D341Med (cell line): ENCODE measurements at places on chromosomes 11 and 22.
A peak's percentile ranks its signal among the peaks of the same experiment; 100 is the strongest.

GRCh38 chr11:132650969-132651720 is 881.2 kb downstream of the OPCML start:
- DNase-seq, result no peak

- DNase-seq, result no peak
Measured at GRCh38 chr22:49006207-49007012, 821.3 kb downstream of the BRD1 start.

DNA sequence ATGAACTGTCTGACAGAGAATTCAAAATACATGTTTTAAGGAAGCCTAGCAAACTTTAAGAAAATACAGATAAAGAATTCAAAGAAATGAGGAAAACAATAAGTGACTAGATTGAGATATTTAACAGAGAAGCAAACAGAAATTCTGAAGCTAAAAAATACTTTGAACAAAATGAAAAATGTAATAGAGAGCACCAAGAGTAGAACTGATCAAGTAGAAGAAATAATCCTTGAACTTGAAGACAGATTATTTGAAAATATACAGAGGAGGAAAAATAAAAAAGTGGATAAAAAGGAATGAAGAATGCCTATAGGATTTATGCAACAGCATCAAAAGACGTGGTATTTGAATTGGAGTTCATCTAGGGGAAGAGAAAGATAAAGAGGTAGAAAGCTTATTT is 101.9 kb upstream of the OR4B1 start:
- no peak for DNase-seq

GRCh38 chr11:110207123-110207522 is 89.3 kb downstream of the RDX start:
- no peak for DNase-seq

DNA sequence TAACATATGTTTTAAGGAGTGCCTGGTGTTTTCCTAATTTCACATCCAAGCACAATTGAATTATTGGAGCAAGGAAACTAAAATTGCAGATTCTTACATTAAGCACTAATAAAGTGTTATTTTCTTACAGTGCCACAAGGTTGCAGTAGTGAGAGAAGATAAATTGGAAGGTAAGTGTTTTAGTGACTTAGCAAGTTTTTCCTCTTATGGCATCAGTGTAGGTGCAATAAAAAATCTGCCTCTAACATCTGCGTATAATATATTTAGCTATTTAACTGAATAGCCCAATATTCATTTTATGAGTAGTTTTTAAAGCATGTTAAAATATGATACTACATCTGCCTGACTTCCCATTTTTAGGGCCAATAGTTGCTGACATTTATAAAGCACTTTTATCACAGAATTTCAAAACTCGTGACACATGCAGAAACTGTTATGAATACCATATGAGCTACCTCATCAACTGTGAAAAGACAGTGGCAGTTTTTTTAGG is 19.0 kb downstream of the POLD3 start:
- DNase-seq, result no peak

GRCh38 chr22:36469094-36469710 is 12.2 kb downstream of the TXN2 start:
- no peak for DNase-seq

DNA sequence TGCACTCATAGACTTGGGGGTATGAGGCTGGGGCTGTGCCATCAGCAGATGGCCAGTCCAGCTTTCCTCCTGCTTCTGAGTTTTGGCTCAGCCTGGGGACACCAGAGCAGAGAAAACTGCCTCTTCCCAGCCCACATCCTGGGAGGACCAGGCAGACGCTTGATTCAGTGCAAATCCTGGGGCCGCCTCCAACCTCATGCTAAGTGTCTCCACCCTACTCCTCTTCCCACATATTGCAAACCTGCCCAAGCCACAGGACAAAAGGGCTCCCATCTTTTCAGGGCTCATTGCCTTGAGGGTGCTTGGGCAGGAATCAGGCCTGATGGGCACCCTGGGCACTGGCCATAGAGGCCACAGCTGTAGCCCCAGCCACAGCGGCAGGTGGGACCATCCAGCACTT is 79.7 kb upstream of the SHANK2 start:
- DNase-seq, result no peak

DNA sequence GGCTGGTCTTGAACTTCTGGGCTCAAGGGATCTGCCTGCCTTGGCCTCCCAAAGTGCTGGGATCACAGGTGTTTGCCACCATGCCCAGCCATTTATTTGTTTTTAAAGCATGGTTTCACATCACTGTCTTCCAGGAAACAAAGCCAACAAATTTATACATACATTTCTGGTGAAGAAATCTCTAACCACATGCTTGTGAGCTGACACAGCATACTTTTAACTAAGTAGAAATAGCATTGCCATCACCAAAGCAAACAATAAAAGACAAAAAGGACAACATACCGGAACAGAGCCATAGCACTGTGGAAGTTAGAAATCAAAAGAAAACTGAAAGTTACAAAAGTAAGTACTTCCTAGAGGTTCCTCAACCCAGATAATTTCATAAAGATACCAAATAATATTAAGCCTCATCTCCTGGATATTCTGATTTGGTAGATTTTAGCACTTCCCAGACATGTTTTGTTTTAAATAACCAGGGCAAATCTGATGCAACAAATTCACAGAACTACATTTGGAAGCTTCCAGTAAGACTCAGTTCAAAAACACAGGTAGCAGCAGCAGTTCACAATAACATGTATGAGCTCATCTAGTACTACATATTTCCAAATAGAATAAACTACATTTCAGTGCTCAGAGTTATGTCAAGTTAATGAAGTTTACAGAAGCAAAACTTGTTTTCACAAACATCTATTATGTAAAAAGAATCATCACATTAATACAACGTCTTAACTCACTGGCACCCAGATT is 70.6 kb downstream of the RRAS2 start:
- no peak for DNase-seq

DNA sequence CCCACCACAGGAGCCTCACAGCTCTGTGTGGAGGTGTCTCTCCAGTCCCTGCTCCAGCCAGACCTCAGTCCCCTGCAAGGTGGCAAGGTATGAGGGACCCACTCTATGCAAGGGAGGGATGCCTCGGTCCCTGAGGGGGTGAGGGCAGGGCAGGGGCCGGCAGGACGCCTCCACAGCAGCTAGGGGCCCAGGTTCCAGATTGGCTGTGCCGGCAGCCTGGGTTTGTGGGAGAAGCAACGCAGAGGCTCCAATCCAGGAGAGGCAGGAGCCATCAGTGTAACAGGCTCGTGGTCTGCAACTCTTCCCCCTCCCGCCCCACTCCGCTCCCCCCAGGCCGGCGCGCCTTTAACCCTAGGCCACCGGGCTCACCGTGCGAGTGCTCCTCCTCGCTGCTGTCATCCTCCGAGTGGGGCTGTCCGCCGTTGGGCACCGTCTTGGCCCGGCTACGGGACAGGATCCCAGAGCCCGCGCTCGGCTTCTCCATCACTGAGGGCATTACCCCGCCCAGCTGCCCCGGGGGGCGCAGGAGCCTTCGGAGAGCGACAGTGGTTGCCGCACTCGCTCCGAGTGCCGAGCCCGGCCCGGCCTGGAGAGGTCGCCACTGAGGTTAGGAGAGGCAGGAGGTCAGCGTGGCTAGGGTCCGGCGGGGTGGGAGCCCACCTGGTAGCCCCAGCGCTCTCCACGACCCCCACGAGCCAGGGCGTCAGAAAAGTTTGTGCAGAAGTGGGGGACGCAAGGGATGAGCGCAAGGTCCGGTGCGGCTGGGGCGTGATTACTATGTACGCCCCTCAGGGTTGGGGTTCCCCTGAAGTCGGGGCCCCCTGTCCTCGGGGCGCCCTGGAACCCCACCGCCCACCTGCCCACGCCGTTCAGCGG is 765 bp downstream of the RCOR2 start:
- DNase-seq, result peak; percentile 79

- peak; percentile 45 for DNase-seq
Measured at GRCh38 chr11:83317757-83318690, 31.9 kb upstream of the CCDC90B start.

DNA sequence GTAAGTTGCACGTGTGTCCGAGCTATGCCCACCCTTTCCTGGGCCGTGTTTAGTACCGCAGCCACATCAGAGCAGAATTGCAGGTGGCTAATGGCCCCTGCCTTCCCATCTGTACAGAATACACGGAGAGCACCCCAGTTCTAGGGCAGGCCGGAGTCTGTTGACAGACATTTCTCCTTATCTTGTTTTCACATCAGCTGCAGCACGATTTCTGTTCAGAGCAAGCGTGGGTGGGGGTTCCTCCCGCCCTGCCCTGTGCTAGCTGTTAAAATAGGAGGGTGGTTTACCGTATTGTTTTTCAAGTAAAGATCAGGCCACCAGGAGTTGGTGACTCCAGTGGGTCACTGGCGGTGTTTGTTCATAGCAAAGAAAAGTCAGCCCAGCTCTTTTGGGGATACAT is 41.1 kb downstream of the UBASH3B start:
- DNase-seq, result no peak

GRCh38 chr11:22084056-22084455 is 108.8 kb upstream of the ANO5 start:
- no peak for DNase-seq

- DNase-seq, result no peak
Measured at GRCh38 chr22:32590556-32590955, 115.9 kb downstream of the FBXO7 start.

GRCh38 chr11:67371189-67371910 is 2.0 kb downstream of the CLCF1 start:
- peak; percentile 71 for DNase-seq

DNA sequence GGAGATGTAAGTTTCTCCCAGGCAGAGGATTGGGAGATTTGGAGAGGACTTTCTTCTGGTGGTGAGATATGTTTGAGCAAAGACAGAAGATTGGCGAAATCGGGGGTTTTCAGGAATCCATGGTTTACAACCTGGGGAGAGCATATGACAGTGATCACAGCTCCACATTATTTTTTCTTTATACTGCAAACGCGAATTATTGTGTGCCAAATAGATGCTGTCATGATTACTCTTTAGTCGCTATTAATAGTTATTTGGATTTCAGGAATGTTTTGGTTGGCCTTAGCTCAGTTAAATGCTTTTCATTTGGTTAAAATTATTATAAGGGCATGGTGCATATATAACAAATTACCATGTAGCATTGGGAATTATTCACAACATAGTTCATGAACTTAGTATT is 15.2 kb downstream of the ATXN10 start:
- DNase-seq, result no peak

DNA sequence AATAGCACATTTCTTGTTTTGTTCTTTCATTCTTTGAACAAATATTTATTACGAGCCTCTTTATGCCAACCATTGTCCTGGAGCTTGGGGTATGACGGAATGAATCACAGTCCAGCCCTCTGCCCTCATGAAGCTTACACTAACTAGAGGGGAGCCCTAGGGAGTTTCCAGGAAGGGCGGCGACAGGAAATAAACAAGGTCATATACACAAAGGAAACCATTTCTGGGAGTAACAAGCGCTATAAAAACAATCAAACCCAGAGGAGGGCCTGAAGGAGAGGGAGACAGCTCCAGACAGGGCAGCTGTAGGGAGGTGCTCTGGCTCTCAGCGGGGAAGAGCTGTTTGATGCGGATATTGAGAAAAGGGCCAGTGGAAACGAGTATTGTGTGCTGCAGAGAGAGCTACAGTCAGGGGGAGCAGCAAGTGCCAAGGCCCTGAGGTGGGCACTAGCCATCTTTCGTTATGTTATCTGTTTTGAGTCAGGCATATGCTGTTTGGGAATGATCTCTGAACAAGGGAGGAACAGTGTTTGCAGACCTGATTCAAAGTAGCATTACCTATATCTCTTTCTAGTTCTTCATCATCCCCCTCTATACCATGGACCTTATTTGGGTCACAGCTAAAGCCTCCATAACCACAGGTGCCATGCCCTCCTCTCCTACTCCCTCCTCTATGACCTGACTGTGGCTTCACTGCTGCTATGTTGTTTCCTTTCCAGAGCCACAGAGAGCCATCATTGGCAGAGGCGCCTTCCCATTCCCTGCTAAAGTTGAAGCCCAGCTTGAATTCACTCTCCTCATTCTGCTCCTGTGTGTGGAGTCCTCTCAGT is 15.3 kb upstream of the ZBTB16 start:
- DNase-seq, result no peak

GRCh38 chr11:103662880-103663279 is 373.6 kb upstream of the DDI1 start:
- no peak for DNase-seq

GRCh38 chr22:49305214-49305965 is 522.3 kb downstream of the BRD1 start:
- DNase-seq, result peak; percentile 30

GRCh38 chr11:46677169-46677568 is 23.2 kb downstream of the ARHGAP1 start:
- DNase-seq, result no peak

GRCh38 chr11:82747471-82747870 is 13.8 kb upstream of the FAM181B start:
- no peak for DNase-seq

DNA sequence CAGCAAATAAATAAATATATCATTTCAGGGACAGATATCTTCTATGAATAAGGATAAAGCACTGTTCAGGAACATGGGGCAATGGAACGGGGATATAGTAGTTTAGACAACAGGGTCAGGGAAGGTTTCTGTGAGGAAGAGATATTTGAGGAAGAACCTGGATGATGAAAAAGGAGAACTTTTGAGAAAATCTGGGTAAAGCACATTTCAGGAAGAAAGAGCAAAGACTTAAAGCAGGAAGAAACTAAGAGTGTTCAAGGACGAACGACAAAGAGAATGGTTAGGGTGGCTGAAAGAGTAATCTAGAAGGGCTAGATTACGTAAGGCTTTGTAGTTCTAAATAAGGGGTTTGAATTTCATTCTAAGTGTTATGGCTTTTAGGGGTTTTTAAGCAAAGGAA is 12.7 kb downstream of the DDI1 start:
- DNase-seq, result no peak

- DNase-seq, result peak; percentile 10
Measured at GRCh38 chr11:68990995-68991780, 10.4 kb upstream of the MRGPRD start.

DNA sequence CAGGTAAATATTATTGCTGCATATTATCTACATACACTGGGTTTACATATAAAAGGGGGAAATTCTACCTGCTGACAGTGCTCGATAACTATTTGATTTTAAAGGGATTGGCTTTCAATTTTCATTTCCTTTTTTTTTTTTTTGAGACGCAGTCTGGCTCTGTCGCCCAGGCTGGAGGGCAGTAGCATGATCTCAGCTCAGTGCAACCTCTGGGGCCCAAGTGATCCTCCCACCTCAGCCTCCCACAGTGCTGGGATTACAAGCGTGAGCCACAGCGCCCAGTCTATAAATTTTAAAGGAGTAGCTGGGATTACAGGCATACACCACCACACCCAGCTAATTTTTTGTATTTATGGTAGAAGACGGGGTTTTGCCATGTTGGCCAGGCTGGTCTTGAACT is 3.2 kb upstream of the PCF11 start:
- DNase-seq, result no peak

DNA sequence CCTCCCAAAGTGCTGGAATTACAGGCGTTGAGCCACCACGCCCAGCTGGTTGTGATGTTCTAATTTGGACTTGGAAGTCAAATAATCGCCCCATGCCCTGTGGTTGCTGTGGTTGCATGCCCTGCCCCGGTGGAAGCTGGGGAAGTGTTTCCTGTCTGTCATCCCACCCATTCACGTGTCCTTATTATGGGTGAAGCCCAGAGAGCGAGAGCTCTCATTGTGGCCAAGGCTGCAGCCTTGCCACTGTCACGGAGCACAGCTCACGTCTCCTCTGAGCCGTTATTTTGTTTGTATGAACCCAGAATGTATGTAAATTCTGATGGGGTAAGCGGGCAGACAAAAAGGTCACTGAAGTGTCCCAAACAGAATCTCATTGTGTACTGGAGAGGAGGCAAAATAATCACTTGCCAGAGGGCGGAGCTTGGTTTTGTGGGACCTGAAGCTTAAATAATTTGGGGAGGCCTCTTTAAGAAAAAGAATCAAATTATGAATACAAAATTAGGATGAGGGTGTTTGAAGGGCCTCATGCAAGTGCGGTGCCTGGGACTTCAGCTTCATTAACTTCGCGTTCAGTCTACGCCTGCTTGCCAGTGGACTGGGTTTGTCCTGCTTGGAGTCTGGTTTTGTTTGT is 25.8 kb upstream of the TREH start:
- no peak for DNase-seq
